HFFc6 (cell line): ENCODE measurements at places on chromosomes 5 and 9. TPM values are rescaled to one million over a fixed set of nuclear protein-coding genes. Genes with fewer than 3 reads are reported as not detected.

The NR2F1 gene
- total RNA-seq, result 23.5 to 27.8 TPM (median 27.0 TPM) in 3 replicates

The GPX3 gene
- total RNA-seq, result 0.60 to 1.9 TPM (median 0.81 TPM) in 3 replicates

The CD72 gene
- total RNA-seq, result 0.87 to 0.96 TPM (median 0.96 TPM) in 3 replicates

The FBP2 gene
- total RNA-seq, result not detected in 3 replicates

The ZNF462 gene
- 12.7 to 16.3 TPM (median 15.0 TPM) in 3 replicates for total RNA-seq

The PCDHA1 gene
- total RNA-seq, result 0.14 to 0.35 TPM in 2 of 3 replicates, not detected in the other

The PCDHGB7 gene
- 6.4 and 20.5 TPM in 2 replicates for total RNA-seq

The SMIM33 gene
- not detected in 2 replicates for total RNA-seq

The JAKMIP2 gene
- total RNA-seq, result not detected in 3 replicates

The C5orf52 gene
- total RNA-seq, result not detected in 3 replicates

The ABCA1 gene
- total RNA-seq, result 9.1 and 15.6 TPM in 2 replicates

The THBS4 gene
- total RNA-seq, result 0.20 to 0.73 TPM (median 0.48 TPM) in 3 replicates

The FAM169A gene
- 0.09 TPM in 1 of 3 replicates, not detected in the others for total RNA-seq

The ANKRD34B gene
- not detected in 3 replicates for total RNA-seq

The DNAH5 gene
- total RNA-seq, result 1.2 and 1.5 TPM in 2 replicates

The HAVCR1 gene
- not detected in 3 replicates for total RNA-seq

The SPATA9 gene
- total RNA-seq, result 0.38 to 0.68 TPM (median 0.50 TPM) in 3 replicates

The TCF7 gene
- 1.3 to 3.3 TPM (median 1.3 TPM) in 3 replicates for total RNA-seq

The TEX48 gene
- not detected in 3 replicates for total RNA-seq

The MYOZ3 gene
- total RNA-seq, result not detected in 3 replicates

The SAP30L gene
- 25.0 to 31.3 TPM (median 31.0 TPM) in 3 replicates for total RNA-seq

The CCDC192 gene
- total RNA-seq, result not detected in 2 replicates

The SV2C gene
- total RNA-seq, result not detected in 3 replicates

The DIRAS2 gene
- not detected in 3 replicates for total RNA-seq

The LYSMD3 gene
- 29.2 and 30.0 TPM in 2 replicates for total RNA-seq

The TAF11L5 gene
- not detected in 3 replicates for total RNA-seq

The GTF2H2C gene
- total RNA-seq, result 28.2 to 36.4 TPM (median 32.6 TPM) in 3 replicates

The ZFP37 gene
- 2.4 to 2.6 TPM (median 2.6 TPM) in 3 replicates for total RNA-seq

The SPATA31A3 gene
- not detected in 3 replicates for total RNA-seq

The GRIA1 gene
- total RNA-seq, result 0.19 to 0.59 TPM (median 0.24 TPM) in 3 replicates

The BRINP1 gene
- not detected in 3 replicates for total RNA-seq

The DDX4 gene
- not detected in 3 replicates for total RNA-seq

The ZNF658 gene
- total RNA-seq, result 1.5 to 2.5 TPM (median 1.7 TPM) in 3 replicates

The PDLIM4 gene
- total RNA-seq, result 1.8 to 26.2 TPM (median 3.9 TPM) in 3 replicates

The GLRA1 gene
- not detected in 3 replicates for total RNA-seq

The MARCOL gene
- total RNA-seq, result not detected in 3 replicates

The C5orf22 gene
- 22.2 to 23.7 TPM (median 22.9 TPM) in 3 replicates for total RNA-seq

The EFNA5 gene
- total RNA-seq, result not detected in 3 replicates

The MYO10 gene
- 99.1 and 129 TPM in 2 replicates for total RNA-seq

The ADAMTSL1 gene
- 45.4 and 88.9 TPM in 2 replicates for total RNA-seq

The DNM1 gene
- 17.4 to 32.0 TPM (median 18.6 TPM) in 3 replicates for total RNA-seq

The GPR151 gene
- total RNA-seq, result not detected in 3 replicates

The SHB gene
- total RNA-seq, result 28.6 to 29.8 TPM (median 29.8 TPM) in 3 replicates

The PCDHB10 gene
- 0.84 to 1.3 TPM (median 0.96 TPM) in 3 replicates for total RNA-seq
